ENCODE measurements at places on chromosomes 4 and X.

- no peak for DNase-seq
These were observed 77.0 kb downstream of the GPC3 start for GRCh38 chrX:133908223-133908955.

GRCh38 chr4:53844551-53844950 is 219.9 kb downstream of the CHIC2 start:
- no peak for DNase-seq

- DNase-seq, result no peak
These were observed 146.3 kb downstream of the LDB2 start for GRCh38 chr4:16752150-16752549.

GRCh38 chrX:11437642-11438379 is 144.6 kb downstream of the AMELX start:
- DNase-seq, result no peak

GRCh38 chr4:112975567-112976355 is 73.7 kb upstream of the ANK2 start:
- DNase-seq, result no peak

DNA sequence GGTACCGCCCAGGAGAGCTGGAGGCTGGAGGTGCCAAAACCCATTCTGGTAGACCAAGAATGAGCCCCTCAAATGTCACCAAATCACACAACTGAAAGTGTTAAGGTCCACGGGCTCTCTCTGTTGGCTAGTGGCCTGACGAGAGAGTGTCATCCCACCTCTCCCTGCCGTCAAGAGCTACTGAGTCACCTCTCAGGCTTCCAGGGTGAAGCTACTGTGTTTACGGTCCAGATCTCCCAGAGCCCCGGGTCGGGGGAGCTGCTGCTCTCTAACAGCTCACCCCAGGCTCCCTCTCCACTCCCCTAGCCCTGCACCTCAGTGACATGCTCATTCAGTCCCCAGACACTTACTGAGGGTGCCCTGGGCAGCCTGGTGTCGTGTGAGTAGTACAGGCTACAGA is 59.2 kb downstream of the ADGRG2 start:
- no peak for DNase-seq

GRCh38 chr4:10891866-10892265 is 207.3 kb upstream of the CLNK start:
- DNase-seq, result no peak

DNA sequence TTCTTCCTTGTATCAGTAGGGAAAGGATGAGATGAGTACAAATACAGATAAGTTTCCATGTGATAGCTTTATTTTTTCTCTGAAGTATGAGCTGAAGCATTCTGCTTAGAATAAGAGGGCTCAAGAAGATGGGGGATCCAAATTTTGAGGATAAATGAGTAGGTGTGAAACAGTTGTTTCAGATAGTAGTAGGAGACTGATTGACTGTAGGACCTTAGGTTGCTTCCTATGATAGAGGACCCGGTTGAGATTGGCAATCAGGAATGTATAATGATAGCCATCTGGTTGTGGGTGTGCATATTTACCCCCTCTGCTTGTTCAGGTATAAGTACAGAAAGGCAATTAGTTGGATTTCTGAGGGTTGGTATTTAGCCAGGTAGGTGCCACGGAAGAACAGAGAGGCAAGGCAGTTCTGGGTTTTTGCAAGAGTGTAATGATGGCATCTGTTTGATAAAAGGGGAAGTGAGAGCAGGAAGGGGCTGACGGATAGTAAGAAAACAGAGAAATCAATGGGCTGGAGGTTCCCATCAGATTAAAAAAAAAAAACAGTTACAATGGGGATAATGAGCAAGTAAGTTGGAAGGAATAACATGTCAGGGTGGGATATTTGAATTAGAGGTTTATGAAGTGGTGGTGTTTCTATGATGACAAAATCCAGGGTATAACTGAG is 13.7 kb downstream of the OCRL start:
- DNase-seq, result no peak

DNA sequence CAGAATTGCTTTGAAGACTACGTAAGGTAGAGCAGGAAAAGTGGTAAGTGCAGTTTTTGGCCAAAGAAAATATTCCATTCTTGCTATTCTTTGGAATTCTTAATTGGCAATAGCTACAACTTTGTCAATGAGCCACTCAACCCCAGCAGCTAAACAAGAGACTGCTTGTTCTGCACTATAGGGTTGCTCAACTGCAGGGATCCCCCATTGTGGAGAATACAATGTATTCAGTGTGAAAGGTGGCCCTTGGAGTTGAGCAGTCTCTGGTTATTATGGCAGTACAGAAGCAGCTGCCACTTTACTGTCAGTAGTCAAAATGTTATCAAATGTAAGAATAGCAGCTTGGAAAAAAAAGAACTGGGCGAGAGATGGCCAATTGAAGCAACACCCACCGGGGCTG is 808.7 kb downstream of the CENPC start:
- peak; percentile 7 for DNase-seq

- DNase-seq, result no peak
These were observed 25.6 kb downstream of the ZDHHC9 start for GRCh38 chrX:129818123-129818522.

GRCh38 chr4:80507507-80507906 is 172.0 kb downstream of the CFAP299 start:
- DNase-seq, result no peak

GRCh38 chr4:16259889-16260246 is 33.6 kb upstream of the TAPT1 start:
- DNase-seq, result no peak

DNA sequence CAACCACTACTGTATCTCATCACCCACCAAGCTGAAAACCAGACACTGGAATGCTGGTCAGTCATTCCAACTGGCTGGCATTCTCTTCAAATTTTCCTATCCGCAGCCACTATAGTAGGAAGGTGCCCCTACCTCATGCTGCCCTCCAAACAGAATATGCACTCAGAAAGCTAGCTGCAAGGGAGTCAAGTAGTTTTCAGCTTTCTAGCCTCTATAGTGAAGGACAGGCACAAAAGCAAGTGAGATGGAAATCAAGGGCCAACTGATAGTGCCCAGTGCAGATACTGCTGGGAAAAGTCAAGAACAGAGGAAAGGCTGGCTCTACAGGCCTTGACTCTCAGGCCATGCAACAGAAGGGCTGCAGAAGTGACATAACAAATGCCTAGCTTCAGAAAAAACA is 47.2 kb downstream of the BCOR start:
- DNase-seq, result no peak

- DNase-seq, result no peak
These were observed 105.5 kb downstream of the MID1 start for GRCh38 chrX:10514891-10515290.

DNA sequence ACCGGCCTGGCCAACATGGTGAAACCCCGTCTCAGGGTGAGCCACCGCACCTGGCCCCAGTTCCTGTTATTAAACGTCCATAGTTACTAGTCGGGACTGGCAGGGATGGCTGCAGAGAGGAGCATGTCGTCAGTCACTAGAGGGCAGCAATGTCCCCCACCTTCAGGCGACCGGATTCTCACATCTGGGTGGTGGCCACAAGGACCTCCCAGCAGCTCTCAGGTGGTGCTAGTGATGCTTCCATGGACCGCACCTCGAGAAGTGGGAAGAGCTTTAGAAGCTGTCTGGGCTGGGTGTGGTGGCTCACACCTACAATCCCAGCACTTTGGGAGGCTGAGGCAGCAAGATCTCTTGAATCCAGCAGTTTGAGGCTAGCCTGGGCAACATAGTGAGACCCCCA is 13.3 kb upstream of the IL3RA start:
- no peak for DNase-seq

DNA sequence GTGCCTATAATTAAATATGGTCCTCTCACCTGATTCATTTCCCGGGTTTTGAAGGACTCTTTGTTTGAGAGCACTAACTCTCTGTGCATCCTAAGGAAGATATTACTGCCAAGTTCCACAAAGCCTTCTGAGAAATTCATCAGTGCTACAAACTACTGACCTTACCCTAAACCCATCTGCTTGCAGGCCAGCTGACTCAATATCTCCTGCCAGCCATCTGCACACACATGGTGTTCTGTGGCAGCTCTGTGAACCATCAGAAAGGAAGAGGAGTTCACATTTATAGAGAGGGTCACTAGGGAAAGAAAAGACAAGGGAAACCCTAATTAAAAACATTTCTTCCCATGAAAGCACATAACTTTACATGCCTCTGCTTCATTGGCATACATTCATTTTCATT is 156.7 kb downstream of the ATP10D start:
- no peak for DNase-seq

GRCh38 chr4:87540146-87541058 is 11.2 kb upstream of the SPARCL1 start:
- no peak for DNase-seq

DNA sequence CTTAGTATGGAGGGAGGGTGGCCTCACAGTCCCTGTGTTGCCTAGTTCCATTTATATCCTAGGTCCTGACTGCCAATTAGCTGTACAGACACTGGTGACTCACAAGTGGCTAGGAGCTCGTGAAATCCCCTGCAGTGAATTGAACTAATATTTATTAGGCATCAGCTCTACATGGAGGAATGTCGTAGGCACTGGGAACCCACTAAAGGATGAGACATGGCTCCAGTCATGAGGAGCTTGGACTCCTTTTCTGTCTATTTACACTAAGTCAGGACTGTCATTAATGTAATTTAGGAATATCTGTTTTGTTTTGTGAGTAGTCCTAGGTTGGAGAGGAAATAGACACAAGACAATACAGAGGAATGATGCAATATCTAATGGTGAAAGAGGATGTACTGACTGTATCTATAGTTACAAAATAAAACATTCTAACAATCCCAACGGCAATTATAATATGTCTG is 67.7 kb downstream of the MID1IP1 start:
- DNase-seq, result no peak

- DNase-seq, result no peak
These were observed 185.9 kb downstream of the STK32B start for GRCh38 chr4:5237086-5237660.

DNA sequence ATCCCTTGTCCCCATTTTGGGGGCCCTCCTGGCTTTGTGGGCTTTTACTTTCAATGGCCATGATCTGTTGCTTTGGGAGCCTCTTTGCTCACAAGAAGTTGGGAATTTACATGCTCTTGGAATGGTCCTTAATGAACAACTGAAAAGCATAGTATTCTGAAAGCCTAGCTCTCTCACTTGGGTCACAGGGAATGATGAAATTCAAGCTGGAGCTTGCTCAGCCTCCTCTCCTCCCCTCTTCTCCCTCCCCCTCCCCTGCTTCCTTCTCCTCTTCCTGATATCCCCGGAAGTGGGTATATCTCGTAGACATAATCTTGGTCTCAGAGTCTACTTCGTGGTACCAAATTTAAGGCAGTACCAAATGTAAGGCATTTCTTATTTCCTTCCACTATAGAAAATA is 400.6 kb upstream of the NR3C2 start:
- no peak for DNase-seq

DNA sequence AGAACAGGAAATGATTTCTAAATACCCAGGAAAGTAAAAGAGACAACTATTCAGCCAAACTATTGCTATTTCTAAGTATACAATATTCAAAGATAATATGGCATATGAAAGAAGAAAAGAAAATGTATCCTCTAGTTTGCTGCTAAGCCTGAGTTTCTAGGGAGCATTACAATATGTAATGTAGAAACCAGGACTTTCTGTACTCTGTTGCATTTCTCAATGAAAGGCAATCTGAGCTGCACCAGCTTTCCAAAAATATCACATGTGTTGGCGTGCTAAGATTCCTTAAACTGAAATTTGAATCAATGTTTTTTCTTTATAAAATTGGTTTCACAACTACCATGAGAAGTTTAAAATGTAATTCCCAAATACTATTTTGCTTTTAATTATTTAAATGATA is 129.6 kb downstream of the ANK2 start:
- DNase-seq, result no peak

DNA sequence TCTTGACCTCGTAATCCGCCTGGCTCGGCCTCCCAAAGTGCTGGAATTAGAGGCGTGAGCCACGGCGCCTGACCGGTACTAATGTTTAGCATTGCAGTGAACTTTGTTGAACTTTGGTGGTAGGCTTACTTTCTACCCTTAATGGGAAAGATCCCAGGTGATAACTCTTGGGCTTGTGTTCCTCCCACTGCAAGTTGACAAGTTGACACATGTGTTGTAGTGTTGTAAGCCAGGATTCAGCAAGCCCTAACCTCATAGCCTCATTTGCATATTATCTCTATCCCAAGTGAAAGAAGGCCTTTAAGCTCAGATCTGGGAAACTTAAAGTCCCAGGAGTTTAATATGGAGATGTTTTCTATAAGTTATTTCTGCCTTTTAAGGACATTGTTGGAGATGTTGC is 80.0 kb upstream of the CLCN4 start:
- DNase-seq, result no peak

DNA sequence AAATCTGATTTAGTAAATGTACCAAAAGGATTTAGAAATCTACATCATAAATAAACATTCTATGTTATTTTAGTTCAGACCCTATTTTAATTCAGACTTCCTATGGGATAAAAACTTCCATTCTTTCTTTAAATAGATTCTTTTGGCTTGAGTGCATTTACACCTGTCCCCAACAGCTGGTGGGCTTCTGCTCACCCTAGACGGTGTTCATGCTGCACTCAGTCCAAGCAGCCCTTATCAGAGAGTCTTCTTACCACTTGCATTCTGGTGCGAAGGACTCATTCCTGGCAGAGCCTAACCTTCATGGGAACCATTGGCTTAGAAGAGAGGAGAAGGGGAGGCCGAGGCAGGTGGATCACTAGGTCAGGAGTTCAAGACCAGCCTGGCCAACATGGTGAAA is 57.3 kb downstream of the NPNT start:
- no peak for DNase-seq

GRCh38 chrX:74911494-74911893 is 13.8 kb downstream of the NEXMIF start:
- no peak for DNase-seq

DNA sequence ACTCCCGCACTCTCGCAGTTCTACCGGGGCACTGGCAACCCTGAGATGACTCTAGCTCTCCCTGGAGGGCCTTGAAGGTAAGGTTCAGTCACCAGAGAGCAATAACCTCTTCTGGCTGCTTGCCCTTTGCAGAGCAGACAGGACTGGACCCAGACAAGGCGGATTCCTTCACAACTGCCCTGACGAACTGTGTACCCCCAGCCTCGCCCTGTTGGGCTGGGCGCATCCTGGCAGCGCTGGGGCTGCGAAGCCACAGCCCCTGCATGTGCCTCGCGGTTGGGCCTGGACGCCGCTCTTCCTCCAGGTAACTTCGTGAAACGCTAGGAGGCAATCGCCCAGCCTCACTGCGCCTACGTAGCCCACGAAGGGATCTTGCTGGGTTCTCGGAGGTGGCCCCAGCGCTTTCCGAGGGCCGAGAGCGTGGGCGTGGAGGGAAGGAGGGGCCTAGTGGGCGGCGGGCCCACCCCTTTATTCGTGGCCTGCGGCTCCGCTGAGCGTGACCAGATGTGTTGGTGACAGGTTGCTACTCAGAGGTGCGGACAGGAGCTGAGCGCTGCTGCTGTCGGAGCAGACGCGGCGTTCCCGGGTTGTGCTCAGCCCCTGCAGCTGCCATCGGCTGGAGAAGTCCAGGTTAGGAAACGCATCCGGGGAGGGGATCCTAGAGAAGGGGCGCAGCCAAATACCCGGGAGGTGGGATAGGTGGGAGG is 1.9 kb upstream of the MAMLD1 start:
- DNase-seq, result no peak

DNA sequence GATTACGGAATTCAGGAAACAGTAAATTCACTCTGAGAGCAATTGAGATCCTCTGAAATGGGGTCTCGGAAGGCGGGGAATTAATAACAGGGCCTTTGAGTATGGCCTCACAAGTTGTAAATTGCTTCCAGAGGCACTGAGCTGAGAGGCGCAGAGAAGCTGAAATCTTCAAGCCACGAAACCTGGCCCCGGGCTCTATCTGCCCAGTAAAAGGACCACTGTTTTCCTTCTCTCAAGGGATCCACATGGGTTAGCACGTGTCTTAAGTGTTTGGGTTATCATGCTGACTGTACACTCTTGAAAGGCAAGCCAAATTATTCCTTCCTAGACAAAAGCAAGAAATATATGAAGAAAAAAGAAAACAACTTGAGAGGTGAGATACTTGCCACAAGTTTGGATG is 1012.9 kb upstream of the FTHL17 start:
- DNase-seq, result no peak
